ENCODE measurements at places on chromosomes 11 and 22. TPM values are rescaled to one million over a fixed set of nuclear protein-coding genes. Genes with fewer than 3 reads are reported as not detected.
A peak's percentile ranks its signal among the peaks of the same experiment; 100 is the strongest.

DNA sequence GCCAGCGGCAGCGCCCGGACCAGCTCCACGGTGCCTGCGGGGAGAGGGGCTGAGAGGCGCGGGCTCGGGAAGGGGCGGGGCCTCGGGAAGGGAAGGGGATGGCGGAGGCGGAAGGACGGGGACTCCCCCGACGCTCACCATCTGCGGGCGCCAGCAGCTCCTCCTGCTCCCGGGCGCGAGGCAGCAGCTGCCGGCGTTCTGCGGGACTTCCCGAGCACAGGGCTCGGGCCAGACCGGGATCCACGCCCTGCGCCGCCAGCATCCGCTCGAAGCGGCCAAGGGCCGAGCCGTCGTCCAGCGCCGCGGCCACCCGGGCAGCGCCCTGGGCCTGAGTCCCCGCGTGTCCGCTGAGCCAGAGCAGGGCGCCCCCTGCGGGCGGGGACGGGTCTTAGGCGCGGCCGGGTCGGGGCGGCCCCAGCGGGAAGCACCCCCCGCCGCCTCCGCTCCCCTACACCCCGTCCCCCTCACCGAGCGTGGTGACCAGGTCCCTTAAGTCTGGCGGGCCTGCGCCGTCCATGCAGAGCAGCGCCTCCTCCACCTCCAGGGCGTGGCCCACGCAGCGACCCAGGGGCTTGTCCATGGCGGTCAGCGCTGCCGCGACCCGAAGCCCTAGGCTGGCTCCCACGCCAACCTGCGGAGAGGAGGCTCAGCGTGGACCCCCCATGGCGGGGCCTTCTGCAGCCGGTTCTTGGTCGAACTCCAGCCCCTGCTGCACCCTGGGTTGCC, 873 bp upstream of the SCO2 start:
- H3K36me3 ChIP-seq: peaks cover 41% of the 10 kb centered on the region
- DNase-seq: peak; percentile 95
- peaks cover 35% of the 10 kb centered on the region for H3K4me1 ChIP-seq
- no peaks in the 10 kb centered on the region for H3K27me3 ChIP-seq
- H3K27ac ChIP-seq: peak overlapping the region; percentile 93
- H3K4me3 ChIP-seq: peak overlapping the region; percentile 84

GRCh38 chr11:108601150-108601549, 7.6 kb upstream of the EXPH5 start:
- no peak overlapping the region for H3K4me3 ChIP-seq
- DNase-seq: no peak
- H3K27ac ChIP-seq: no peak overlapping the region
- peaks cover 3% of the 10 kb centered on the region for H3K27me3 ChIP-seq
- H3K36me3 ChIP-seq: no peaks in the 10 kb centered on the region
- H3K4me1 ChIP-seq: no peaks in the 10 kb centered on the region

DNA sequence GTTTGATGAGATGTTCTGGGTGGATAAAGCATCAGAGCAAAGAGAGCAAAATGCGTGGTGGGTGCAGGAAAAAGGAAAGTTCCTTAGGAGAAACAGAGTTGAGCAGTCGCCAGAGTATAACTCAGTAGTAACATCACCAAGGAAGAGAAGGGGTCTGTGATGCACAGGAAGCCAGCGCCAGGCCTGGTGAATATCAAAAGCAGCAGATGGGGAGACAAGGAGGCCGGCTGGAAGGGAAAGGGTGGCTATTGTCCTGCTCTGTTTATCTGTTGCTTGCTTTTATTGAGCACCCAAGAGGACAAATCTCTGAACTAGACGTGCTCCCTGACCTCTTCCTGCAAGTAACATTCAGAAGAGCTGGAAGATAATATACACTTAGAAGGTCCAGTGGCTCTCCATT, 52.7 kb upstream of the GRAMD1B start:
- peaks cover 12% of the 10 kb centered on the region for H3K27me3 ChIP-seq
- peaks cover 28% of the 10 kb centered on the region for H3K4me1 ChIP-seq
- DNase-seq: no peak
- H3K36me3 ChIP-seq: no peaks in the 10 kb centered on the region
- no peak overlapping the region for H3K4me3 ChIP-seq

GRCh38 chr22:39967103-39967829, 7.1 kb downstream of the TMA7B start:
- DNase-seq: no peak
- H3K4me1 ChIP-seq: peaks cover 4% of the 10 kb centered on the region
- H3K36me3 ChIP-seq: peaks cover 5% of the 10 kb centered on the region
- H3K27me3 ChIP-seq: no peaks in the 10 kb centered on the region
- no peak overlapping the region for H3K27ac ChIP-seq

DNA sequence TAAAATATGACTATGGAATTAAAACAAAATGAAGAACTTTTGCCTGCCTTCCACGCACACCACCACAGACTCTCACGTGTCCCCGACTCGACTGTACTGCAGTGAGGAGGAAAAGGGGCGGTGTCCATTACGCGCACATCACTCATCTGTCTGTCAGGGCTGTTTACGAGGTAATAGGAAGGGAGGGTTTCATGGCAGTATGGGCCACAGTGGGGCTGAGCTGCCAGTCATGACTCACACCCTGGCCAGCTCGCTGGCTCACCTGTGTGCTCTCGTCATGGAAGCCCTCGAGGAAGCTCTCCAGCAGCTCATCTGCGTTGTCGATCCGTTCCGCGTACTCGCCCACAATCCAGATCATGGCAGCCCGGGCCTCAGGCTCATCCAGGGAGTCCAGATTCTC, 33.5 kb upstream of the RASL10A start:
- no peaks in the 10 kb centered on the region for H3K27me3 ChIP-seq
- no peak overlapping the region for H3K4me3 ChIP-seq
- no peak overlapping the region for H3K27ac ChIP-seq
- no peak for DNase-seq
- no peaks in the 10 kb centered on the region for H3K4me1 ChIP-seq
- H3K36me3 ChIP-seq: peaks cover 31% of the 10 kb centered on the region

- no peak overlapping the region for H3K4me3 ChIP-seq
- H3K27me3 ChIP-seq: no peaks in the 10 kb centered on the region
- peaks cover 11% of the 10 kb centered on the region for H3K36me3 ChIP-seq
- peaks cover 30% of the 10 kb centered on the region for H3K4me1 ChIP-seq
These were observed 14.2 kb downstream of the TXN2 start for GRCh38 chr22:36467042-36467810.

DNA sequence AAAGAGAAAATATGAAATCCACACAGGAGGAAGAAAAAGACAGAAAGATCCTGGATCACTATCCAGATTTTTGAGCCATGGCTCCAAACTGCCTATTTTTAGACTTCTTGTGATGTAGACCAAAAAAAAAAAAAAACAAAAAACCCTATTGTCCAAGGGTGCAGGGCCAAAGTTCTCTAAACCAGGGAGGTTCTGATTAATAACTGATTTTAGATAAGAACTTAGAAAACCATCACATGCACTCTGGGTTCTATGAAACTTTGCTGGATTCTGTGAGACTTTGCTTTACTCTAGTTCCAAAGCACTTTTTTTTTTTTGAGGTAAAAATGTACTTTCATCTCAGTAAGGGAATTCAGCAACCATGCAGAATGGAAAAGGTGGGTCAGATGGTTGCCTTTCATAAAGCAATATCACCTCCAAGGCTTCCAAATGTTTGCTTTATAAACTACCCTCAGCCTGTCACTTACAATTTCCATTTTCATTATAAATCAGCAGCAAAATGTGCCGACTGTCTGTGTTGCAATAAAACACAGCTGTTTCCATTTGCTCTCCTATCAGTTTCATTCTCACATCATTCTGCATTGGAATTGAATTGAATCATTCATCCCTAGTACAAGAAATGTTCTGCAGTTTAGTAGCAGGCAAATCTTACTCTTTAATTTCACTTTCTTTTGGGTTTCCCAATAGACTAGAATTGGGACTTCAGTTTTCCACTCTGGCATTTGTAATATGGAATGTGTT, 1584.3 kb upstream of the RAG2 start:
- no peaks in the 10 kb centered on the region for H3K27me3 ChIP-seq
- DNase-seq: no peak
- no peak overlapping the region for H3K27ac ChIP-seq
- H3K36me3 ChIP-seq: no peaks in the 10 kb centered on the region
- H3K4me1 ChIP-seq: no peaks in the 10 kb centered on the region

DNA sequence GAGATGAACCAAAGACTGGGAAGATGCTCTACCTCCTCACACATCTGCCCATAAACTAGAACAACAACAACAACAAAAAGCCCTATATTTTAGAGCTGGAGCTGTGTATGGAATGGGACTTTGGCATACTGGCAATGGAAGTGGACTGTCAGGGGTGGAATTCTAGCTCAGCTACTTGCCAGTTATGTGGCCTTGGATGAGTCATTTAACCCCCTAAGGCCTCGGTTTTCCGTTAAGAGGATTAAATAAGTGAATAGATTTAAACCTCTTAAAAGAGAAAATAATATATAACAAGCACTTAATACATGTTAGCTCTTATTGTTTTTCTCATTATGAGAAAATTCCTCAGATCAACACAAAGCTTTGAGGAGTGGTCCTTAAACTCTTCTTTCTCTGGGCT, 195.0 kb downstream of the KIF18A start:
- H3K36me3 ChIP-seq: no peaks in the 10 kb centered on the region
- no peak overlapping the region for H3K27ac ChIP-seq
- peaks cover 3% of the 10 kb centered on the region for H3K27me3 ChIP-seq
- H3K4me3 ChIP-seq: no peak overlapping the region
- DNase-seq: no peak

DNA sequence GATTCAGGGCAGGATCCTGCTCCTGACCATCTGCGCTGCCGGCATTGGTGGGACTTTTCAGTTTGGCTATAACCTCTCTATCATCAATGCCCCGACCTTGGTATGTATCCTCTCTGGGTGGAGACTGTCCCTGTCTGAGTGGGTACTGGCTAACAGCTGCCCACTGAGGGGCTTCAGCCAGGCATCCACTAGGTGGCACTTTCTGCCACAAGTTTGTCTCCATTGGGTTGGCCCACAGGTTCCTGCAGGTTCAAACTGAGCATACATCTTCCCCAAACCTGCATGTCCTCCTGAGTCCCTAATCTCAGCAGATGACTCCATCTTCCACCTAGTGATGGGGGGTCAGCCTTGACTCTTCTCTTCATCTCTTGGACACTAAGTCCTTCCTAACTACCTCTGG, 4.4 kb downstream of the SLC2A11 start:
- peaks cover 3% of the 10 kb centered on the region for H3K36me3 ChIP-seq
- no peaks in the 10 kb centered on the region for H3K27me3 ChIP-seq
- H3K4me1 ChIP-seq: peaks cover 10% of the 10 kb centered on the region

GRCh38 chr11:120869097-120869496, 154.8 kb upstream of the TBCEL start:
- H3K27ac ChIP-seq: no peak overlapping the region
- no peaks in the 10 kb centered on the region for H3K4me1 ChIP-seq
- peaks cover 10% of the 10 kb centered on the region for H3K27me3 ChIP-seq
- no peak overlapping the region for H3K4me3 ChIP-seq
- no peak for DNase-seq
- H3K36me3 ChIP-seq: no peaks in the 10 kb centered on the region

DNA sequence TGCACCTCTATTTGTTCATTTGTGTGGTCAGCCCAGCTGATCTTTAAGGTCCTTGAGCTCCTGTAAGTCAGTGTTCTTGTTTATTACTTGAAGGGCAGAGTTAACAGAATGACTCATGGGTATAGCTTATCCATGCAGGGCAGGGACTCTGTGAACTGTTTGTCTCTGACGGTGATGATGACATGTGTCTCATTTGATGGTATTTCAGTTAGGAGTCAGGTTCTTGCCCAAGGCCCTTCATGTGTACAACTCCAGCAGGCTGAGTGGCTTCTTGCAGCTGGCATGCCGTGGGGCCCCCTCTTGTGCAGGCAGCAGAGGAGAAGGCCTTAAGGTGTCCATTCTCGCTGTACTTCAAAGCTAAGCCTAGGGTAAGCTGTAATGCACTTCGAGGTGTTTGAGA, 165.1 kb downstream of the DBX1 start:
- H3K27ac ChIP-seq: no peak overlapping the region
- H3K4me1 ChIP-seq: no peaks in the 10 kb centered on the region
- no peak overlapping the region for H3K4me3 ChIP-seq
- H3K27me3 ChIP-seq: peaks cover 4% of the 10 kb centered on the region

GRCh38 chr11:98587884-98588283, 432.9 kb upstream of the CNTN5 start:
- H3K27me3 ChIP-seq: no peaks in the 10 kb centered on the region
- no peak for DNase-seq
- H3K4me3 ChIP-seq: no peak overlapping the region
- no peaks in the 10 kb centered on the region for H3K36me3 ChIP-seq
- H3K4me1 ChIP-seq: no peaks in the 10 kb centered on the region

DNA sequence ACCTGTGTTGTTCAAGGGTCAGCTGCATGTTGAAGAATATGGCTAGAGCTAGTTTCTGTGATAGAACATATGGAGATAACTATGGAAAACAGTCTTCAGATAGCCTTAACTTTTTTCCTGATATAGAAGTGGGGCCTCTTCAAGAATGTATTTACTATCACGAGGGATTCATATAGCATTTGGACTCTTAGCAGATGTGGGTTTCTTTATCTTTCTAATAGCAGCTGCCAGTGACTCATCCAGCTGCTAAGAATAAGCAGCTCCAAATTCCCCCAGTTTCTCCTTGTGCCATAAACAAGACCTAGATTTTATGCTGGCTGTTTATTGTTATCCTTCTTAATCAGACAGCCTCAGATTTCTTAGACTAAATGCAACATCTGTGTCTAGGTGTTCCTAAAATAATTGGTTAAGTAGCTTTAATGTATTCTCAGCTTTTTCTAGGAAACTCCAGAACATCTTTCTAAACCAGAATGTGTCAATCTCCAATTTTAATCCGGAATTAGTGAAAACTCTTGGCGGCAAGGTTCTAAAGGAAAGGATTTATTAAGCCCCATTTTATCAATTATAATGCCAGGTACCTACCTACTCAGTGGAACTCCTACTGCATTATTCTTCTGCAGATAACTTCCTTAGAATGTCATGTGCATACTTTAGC, 119.8 kb downstream of the CSTPP1 start:
- no peak for DNase-seq
- no peak overlapping the region for H3K27ac ChIP-seq
- peaks cover 6% of the 10 kb centered on the region for H3K4me1 ChIP-seq
- H3K36me3 ChIP-seq: peaks cover 18% of the 10 kb centered on the region

GRCh38 chr11:19080579-19080993, 20.1 kb upstream of the MRGPRX2 start:
- H3K36me3 ChIP-seq: no peaks in the 10 kb centered on the region
- no peak overlapping the region for H3K27ac ChIP-seq
- H3K27me3 ChIP-seq: peaks cover 12% of the 10 kb centered on the region
- DNase-seq: no peak
- H3K4me3 ChIP-seq: no peak overlapping the region

GRCh38 chr22:45320357-45320976, 10.7 kb downstream of the FAM118A start:
- no peak for DNase-seq
- no peaks in the 10 kb centered on the region for H3K27me3 ChIP-seq
- H3K36me3 ChIP-seq: peaks cover 30% of the 10 kb centered on the region

GRCh38 chr11:117970400-117971024, 15.7 kb upstream of the IL10RA start:
- peak overlapping the region; percentile 2 for H3K4me3 ChIP-seq
- DNase-seq: peak; percentile 71
- H3K27me3 ChIP-seq: no peaks in the 10 kb centered on the region
- no peaks in the 10 kb centered on the region for H3K36me3 ChIP-seq
- peaks cover 56% of the 10 kb centered on the region for H3K4me1 ChIP-seq

NLRP14 gene
- total RNA-seq: not detected

CCDC87 gene
- total RNA-seq: 0.07 TPM

SPINDOC gene
- total RNA-seq: 15.3 TPM

SLC22A12 gene
- not detected for total RNA-seq

MRGPRF gene
- total RNA-seq: not detected
